Neural progenitor cell (in vitro differentiated cells): ENCODE measurements at places on chromosomes 4 and X.
A peak's percentile ranks its signal among the peaks of the same experiment; 100 is the strongest.

DNA sequence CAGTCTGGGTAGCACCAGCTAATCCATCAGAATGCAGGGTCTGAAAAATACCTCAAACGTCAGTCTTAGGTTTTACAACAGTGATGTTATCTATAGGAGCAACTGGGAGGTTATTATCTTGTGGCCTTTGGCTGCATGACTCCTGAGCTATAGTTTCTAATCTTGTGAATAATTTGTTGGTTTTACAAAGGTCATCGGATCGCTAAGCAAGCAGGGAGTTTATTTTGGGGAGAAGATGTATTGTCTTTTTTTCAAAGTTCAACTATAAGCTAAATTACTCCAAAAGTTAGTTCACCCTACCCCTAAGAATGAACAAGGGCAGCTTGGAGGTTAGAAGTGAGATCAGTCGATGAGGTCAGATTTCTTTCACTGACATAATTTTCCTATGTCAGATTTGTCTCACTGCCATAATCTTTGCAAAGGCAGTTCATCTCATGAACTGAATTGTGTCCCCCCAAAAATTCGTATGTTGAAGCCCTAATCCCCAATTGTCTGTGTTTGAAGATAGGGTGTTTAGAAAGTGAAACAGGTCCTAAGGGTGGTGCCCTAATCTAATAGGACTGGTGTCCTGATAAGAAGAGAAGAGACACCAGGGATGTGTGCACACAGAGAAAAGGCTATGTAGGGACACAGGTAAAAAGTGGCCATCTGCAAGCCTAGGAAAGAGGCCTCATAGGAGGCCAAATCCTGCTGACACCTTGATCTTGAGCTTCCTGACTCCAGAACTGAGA is 175.8 kb upstream of the GALNT7 start:
- DNase-seq: no peak

GRCh38 chr4:109721033-109721432 is 8.8 kb downstream of the PLA2G12A start:
- DNase-seq: no peak

GRCh38 chr4:91846233-91846632 is 457.5 kb upstream of the GRID2 start:
- DNase-seq: no peak

DNA sequence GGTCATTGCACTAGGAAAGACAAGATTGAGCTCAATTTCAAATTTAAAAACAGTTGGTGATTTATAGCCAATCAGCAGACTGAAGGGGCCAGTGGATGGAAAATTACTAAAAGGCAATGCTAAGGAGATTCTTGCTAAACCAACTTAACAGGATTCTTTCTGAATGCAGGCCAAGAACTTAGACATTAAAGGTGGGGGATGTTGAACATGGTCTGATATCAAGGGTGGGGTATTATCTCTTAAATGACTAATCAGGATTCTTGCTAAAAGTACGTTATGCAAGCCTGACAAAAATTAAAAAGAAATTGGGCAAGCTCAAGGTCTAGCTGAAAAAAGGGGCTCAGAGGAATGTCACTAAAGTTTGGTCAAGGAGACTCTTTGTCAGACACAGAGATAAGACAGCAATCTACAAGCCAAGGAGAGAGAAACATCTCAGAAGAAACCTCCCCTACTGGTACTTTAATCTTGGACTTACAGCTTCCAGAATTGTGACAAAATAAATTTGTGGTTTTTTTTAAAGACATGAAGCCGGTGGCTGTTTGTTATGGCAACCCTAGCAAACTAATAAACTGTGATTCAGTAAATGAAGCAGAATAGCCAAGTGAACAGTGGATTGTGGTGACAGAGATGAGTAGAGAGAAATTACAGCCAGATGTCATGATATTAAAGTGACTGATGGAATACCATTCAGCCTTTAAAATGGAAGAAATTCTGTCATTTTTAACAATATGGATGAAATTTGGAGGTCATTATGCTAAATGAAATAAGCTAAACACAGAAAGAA is 120.3 kb upstream of the KLHL4 start:
- DNase-seq: no peak

- DNase-seq: no peak
These were observed 13.1 kb downstream of the DDIT4L start for GRCh38 chr4:100177126-100177525.

DNA sequence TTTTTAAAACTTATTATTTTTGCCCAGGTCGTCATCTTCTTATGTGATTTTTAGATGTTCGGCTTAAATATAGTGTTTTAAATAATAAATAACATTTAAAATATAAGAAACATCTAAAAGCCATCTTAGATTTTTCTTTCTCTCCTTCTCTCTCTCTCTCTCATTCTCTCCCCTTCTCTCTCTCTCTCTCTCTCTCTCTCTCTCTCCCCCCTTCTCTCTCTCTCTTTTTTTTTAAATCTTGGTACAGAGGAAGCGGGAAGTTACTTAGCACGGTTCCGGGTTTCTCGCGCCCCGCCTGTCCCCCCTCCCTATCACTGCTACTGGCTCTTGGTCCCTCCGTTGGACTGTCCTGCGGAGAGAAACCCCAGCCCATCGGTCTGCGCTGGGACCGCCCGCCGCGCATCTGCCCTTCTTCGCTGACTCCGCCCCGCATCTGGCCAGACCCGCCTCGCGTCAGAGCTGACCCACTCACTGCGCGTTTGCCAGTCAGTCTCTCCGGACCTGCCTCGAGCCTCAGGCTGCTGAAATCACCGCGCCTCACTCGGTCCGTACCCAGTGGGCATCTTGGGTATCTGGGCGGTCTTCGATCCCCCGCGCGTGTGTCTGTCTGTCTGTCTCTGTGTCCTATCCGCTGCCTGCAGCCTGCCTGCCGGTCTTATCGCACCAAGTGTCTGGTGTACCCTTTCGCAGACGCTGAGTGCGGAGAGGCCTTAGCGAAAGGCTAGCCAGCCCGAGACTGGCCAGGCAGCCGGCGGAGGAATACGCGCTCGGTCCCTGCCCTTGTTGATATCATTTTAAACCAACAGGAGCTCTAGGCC is at the start of gene PABPC5:
Gene PABPC5, plus strand, starts transcription at position 489 of the 818 bp plus-strand sequence. CDS start 739 bp downstream, outside the sequence.
- DNase-seq: peak; percentile 88

GRCh38 chr4:102620697-102621497 is 119.7 kb downstream of the NFKB1 start:
- peak; percentile 20 for DNase-seq

DNA sequence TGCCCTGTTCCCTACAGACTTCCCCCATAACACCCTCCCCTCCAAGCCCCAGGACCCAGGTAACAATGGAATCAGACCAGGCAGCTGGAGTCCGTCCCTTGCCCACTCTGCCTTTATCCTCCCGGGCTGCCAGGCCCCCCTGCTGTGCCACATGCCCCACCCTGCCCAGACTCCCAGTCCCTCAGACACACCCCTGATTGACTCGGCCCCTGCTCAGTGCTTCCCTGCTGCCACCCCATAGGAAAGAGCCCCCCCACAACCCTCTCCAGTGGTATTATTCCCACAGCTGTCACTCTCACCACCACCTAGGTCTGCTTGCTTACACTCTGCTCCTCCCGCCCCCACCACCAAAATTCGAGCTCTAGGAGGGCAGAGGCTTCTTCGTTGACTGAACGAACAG is 4.7 kb upstream of the NAA10 start:
- no peak for DNase-seq

GRCh38 chr4:56976283-56976836 is 1.0 kb downstream of the NOA1 start:
- DNase-seq: no peak

DNA sequence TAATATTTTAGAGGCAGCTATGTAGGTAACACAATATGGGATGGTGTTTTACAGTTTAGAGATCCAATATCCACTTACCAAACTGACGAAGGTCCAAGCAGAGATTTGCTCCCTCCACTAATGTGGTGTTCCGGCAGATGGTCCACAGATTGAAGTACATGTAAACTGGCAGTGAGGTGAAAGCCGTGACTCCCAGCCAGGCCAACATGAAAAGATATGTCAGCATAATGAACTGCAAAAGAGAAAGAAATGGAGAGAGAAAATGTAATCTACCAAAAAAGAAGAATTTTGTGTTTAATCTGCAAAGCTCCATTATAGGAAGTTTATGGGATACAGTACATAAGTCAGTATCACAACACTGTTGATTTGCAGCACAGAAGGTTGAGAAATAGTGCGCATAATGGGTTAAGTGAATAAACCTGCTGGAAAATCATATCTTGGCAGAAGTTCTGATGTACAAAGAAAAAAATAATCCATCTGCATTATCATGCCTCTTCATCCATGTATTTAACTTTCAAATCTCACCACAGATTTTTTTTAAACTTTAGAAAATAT is 160.2 kb downstream of the GPM6A start:
- no peak for DNase-seq

- DNase-seq: no peak
These were observed 205.9 kb upstream of the GALNT7 start for GRCh38 chr4:172962564-172963353.

DNA sequence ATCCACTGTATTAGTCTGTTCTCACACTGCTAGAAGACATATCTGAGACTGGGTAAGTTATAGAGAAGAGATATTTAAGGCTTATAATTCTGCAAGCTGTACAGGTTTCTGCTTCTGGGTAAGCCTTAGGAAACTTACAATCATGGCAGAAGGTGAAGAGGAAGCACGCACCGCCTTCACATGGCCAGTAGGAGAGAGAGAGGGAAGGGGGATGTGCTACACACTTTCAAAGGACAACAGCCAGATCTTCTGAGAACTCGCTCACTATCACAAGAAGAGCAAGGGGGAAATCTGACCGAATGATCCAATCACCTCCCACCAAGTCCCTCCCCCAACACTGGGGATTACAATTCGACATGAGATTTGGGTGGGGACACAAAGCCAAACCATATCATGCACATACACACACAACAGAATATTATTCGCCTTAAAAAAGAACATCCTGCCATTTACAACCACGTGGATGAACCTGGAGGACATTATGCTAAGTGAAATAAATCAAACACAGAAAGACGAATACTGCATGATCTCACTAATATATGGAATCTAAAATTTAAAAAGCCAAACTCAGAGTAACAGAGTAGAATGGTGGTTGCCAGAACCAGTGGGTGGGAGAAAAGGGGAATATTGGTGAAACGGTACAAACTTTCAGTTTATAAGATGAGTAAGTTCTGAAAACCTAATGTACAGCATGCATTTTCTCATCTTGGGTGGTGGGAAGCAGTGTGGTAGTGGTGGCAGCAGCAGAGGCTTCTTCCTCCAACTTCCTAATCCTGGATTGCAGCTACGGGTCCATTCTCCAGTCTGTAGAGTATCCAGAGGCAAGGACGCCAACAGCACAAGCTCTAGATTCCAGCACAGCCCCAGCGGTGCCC is 12.8 kb downstream of the FRYL start:
- DNase-seq: no peak

DNA sequence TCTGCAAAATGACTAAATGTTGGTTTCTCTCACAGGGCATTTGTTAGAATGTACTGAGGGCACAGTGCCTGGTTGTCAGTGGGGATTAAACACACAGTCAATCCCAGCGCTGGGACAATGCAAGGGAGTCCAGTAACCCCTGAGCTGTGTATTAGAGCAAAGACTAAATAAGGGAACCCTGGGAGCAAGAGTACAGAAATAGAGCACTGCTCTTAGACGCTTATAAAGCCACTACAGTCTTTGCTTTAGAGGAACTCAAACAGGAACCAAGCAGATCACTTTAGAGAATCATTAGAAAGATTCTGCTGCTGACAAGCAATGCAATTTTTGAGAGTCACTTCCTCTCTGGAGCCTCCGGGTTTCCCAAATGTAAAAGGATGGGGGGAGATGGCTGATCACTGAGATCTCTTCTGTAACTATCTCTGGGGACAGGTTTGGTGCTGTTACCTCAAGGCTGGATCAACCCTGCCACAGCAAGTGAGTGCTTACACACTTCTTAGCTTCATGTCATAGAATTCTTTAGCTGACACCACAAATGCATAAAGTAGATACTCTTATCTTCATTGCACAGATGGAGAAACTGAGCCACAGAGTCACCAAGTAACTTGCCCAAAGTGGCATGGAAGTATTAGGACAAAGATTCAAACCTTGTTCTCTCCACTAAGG is 137.8 kb upstream of the CPEB2 start:
- peak; percentile 54 for DNase-seq

DNA sequence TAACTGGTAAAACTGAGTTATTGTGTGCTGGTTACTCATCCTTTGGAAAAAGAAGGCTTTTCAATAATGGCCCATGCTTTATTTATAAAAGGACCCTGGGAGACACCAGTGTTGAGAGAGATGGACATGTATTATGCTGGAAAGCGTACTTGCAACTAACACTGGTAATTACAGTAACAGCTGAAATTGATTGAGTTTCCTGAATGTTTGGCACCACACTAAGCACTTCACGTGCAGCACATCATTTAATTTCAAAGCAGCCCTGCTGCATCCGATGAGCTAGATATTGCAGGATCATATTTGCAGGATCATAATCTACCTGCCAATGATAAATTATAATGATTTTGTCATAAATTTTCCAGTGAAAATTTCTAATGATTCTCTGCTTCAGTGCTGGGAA is 81.5 kb downstream of the QRFPR start:
- no peak for DNase-seq

DNA sequence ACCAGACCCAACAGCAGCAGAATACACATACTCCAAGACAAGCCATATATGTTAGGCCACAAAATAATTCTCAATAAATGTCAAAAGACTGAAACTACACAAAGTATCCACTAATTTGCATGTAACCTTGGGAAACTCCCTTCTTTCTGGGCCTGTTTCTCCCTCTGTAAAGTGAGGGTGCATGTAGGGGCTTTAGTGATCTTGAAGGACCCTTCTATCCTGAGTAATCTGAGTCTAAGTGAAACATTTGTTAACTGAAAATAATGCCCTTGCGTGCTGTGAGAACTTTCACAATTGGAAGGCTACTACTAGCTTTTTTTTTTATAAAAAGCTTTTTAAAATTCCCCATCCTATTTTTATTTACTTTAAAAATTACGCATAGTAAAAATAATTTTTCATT is 125.2 kb downstream of the NEXMIF start:
- no peak for DNase-seq

- DNase-seq: no peak
These were observed 73.9 kb downstream of the QRFPR start for GRCh38 chr4:121306931-121307330.

GRCh38 chr4:99324361-99324760 is 3.2 kb upstream of the ADH1B start:
- DNase-seq: no peak

DNA sequence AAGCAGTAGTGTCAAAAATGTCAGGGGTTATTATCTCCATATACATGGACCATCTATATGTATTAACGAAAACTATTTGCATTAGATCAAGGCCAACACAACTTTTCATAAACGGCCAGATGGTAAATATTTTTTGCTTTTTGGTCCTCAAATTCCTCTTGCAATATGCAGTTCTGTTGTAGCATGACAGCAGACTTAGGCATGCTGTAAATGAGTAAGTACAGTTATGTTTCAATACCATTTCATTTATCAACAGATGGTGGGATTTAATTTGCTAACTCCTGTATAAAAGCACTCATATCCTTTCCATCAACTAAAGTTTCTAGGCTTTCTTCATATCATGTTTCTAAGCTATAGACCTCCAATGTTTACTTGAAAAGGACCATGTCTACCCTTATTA is 208.1 kb downstream of the ANKRD50 start:
- DNase-seq: no peak

GRCh38 chr4:70818173-70818855 is 21.4 kb downstream of the GRSF1 start:
- no peak for DNase-seq
